Activated CD8-positive, alpha-beta memory T cell treated with anti-CD3 and anti-CD28 coated beads for 48 hours (primary cell): ENCODE measurements at places on chromosomes 13 and 19.

DNA sequence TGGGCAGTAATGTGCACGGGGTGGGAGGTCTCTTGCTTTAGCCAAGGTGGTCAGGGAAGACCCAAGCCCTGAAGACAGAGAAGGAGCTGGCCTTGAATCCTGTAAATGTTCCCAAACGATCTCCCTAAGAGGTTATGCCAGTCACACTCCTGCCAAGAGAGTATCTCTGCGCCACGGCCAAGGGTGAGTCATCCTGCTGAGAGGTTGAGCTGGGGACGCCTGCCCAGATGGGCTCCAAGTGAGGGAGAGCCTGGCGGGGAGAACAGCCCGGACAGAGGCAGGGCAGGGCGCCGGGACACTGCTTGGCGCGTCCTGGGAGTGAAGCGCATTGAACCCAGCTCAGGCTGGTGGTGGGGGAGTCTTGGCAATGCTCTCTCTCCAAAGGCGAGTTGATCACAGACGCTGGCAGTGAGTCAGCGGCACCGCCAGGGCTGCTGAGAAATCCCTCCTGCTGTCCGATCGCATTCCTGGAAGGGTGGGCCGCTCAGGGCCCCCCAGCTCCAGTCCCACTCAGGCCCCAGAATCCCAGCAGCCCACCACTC, 16.4 kb downstream of the SULT2B1 start:
- DNase-seq = no peak

GRCh38 chr19:1236576-1236975, 1.2 kb downstream of the CBARP start:
- DNase-seq = no peak

DNA sequence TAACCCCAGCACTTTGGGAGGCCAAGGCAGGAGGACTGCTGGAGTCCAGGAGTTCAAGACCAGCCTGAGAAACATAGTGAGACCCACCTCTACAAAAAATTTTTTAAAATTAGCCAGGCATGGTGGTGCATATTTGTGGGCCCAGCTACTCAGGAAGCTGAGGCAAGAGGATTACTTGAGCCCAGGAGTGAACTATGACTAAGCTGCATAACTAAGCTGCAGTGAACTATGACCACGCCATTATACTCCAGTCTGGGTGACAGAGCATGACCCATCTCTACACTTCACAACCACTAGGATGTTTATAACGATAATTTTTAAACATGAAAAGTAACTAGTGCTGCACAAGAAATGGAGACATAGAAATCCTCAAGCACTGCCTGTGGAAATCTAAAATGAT, 352.7 kb upstream of the SGCG start:
- DNase-seq = no peak

DNA sequence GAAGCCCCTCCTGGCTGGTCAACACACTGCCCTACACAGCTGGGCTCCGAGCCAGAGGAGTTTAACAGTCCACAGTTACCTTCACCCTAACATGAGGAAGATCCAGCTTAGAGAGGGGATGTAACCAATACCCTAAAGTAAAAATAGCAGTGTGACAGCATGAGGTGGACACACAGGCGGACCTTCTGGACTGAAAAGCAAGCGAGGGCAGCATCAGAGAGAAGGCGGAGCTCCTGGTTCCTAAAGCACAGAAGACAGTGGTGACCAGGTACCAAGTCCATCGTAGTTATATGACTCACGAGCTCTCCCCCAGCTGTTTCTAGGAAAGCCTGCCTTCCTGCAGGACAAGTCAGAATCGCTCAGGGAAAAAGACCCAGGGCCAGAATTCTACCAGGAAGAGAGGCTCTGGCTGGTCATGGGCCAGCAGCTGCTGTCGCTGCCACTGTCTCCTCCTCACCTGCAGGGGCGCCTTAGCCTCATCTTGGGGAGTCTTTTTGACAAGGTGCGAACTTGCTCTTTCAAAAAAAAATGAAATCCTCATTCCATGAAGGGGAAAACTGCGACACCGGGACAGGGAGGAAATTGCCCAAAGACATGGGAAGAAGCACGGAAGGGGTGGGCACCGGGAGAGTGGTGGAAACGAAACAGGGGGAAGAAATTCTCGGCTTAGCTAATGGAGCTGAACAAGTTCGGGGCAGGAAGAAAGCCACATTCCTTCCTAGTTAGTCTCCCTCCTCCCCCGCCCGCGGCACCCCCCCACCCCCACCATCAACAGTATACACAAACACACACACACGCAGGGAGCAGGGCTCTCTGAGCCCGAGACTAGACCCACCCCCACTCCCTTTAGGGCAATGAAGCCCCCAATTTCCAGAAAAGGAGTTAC, 1.7 kb downstream of the ELL start:
- no peak for DNase-seq

DNA sequence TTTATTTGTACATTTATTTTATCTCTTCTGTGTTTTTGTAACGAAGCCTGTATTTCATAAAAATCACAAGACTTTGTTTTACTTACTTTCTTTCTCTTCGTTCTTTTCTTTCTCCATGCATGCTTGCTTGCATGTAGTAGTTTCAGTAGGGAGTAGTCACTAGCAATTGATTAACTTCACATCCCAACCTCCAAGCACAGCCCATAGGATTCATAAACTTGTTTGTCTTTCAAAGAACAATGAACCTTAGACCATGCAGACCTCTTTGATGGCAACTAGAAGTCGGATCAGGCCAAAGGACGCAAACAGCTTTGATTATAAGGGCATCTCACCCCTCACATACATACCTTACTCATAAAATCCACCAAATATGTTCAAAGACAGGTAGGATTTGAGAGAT, 3.1 kb upstream of the PRR20A start:
- no peak for DNase-seq

- DNase-seq = no peak
These were observed 9.4 kb upstream of the GRAMD1A start for GRCh38 chr19:34990578-34991192.

GRCh38 chr13:86429756-86430155, 630.5 kb upstream of the SLITRK6 start:
- no peak for DNase-seq

GRCh38 chr13:79781829-79782540, 301.0 kb downstream of the NDFIP2 start:
- no peak for DNase-seq

GRCh38 chr13:73466561-73466960, 407.8 kb downstream of the KLF5 start:
- no peak for DNase-seq

- no peak for DNase-seq
These were observed 2.7 kb downstream of the S1PR2 start for GRCh38 chr19:10228393-10228792.

DNA sequence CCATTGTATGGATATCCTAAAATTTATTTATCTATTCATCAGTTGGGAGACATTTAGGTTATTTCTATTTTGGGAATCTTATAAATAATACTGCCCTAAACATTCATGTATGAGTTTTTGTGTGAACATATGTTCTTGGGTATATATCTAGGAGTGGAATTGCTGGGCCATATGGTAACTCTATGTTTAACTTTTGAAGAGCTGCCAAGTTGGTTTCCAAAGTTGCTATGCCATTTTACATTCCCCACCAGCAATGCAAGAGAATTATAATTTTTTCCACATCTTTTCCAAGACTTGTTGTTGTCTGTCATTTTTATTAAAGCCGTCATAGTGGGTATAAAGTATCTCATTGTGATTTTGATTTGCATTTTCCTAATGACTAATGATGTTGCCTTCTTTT, 48.2 kb upstream of the CALM3 start:
- DNase-seq = no peak

- no peak for DNase-seq
These were observed 18.5 kb downstream of the PPP1R12C start for GRCh38 chr19:55098716-55099556.

DNA sequence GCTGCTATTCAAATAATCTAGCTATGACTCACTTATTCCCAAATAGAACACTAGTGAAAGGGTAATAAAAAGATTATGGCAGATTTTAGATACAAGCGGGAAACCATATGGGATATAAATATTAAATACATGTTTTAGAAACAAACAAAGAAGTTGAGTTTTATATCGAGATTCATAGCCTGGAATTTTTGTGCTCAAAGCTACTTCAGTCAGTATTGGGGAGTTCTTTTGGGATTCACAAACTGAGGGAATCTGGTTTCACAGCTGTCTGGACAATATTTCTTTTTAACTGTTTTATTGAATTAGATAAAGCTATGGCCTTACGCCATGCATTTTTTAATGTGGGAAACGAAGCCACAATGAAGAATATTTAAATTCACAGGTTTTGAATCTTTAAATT, 257.1 kb upstream of the PCDH20 start:
- DNase-seq = no peak

GRCh38 chr19:1158885-1159448, 15.1 kb downstream of the SBNO2 start:
- DNase-seq = no peak

- no peak for DNase-seq
These were observed 274.6 kb downstream of the ITGBL1 start for GRCh38 chr13:101727118-101727517.

DNA sequence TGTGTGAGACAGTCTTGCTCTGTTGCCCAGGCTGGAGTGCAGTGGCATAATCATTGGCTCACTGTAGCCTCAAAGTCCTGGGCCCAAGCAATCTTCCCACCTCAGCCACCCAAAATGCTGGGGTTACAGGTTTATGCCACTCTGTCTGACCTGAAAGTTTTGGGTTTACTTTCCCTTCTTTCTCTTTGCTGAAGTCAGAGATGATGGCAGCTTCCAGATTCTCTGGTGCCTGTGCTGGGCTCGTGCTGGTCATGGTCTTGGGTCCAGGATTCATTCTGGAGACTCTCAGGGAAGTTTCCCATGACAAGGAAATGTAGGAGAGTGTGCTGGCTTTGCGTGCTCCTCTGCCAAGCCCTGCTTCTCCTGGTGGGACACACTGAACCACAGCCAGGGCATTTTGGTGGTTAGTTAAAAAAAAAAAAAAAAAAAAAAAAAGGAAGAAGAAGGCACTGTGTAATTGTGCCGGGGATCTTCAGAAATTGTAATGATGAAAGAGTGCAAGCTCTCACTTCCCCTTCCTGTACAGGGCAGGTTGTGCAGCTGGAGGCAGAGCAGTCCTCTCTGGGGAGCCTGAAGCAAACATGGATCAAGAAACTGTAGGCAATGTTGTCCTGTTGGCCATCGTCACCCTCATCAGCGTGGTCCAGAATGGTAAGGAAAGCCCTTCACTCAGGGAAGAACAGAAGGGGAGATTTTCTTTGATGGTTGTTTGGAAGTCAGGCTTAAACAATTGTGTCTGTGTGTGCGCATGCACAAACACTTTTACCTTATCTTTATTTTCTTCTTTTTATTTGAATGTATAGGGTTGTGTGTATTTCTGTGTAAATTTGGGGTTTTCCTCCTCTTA, at the start of gene ALOX5AP:
Gene ALOX5AP, plus strand, starts transcription at position 519 of the 847 bp plus-strand sequence. Its CDS starts 63 bp downstream, at position 582.
- DNase-seq = no peak

DNA sequence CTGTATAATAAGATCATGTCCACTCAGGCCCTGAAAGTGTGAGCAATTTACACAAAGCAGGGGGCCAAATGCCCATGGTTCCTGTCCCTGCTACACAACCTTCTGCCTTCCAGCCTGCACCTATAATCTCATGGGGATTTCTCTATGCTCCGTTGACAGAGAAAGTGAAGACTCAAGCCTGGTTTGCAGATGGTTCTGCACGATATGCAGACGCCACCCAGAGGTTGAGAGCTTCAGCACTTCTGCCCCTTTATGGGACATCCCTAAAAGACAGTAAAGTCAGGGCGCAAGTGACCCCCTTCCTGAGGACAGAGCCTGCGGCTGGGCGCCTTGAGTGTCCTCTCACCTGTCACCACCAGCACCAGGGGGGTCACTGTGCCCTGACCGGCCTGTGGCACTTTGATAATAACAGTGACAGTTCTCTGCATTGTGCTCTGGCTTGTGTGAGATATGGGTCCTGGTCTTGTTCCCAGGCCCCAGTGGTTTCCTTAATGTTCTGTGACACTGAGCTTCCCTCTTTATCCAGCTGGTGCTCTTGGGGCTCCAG, 15.1 kb downstream of the LILRA5 start:
- DNase-seq = no peak

GRCh38 chr13:114031631-114032030, 57.8 kb upstream of the C13orf46 start:
- DNase-seq = no peak

DNA sequence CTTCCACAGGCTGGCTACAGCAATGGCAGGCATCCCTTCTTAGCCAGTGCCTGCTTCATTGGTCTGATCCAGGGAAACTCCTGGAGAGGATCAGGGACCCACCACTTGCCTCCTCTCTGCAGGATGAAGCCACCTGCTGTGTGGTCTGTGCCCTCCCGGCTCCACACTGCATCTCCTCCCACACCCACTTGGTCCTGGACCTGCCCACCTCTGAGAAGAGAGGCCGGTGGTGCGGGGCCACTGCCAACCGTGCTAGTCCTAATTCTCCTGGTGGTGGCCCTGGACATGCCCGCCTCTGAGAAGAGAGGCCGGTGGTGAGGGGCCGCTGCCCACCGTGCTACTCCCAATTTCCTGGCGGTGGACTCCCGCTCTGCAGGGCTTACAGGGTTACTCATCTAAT, 98.8 kb downstream of the COL4A1 start:
- no peak for DNase-seq

DNA sequence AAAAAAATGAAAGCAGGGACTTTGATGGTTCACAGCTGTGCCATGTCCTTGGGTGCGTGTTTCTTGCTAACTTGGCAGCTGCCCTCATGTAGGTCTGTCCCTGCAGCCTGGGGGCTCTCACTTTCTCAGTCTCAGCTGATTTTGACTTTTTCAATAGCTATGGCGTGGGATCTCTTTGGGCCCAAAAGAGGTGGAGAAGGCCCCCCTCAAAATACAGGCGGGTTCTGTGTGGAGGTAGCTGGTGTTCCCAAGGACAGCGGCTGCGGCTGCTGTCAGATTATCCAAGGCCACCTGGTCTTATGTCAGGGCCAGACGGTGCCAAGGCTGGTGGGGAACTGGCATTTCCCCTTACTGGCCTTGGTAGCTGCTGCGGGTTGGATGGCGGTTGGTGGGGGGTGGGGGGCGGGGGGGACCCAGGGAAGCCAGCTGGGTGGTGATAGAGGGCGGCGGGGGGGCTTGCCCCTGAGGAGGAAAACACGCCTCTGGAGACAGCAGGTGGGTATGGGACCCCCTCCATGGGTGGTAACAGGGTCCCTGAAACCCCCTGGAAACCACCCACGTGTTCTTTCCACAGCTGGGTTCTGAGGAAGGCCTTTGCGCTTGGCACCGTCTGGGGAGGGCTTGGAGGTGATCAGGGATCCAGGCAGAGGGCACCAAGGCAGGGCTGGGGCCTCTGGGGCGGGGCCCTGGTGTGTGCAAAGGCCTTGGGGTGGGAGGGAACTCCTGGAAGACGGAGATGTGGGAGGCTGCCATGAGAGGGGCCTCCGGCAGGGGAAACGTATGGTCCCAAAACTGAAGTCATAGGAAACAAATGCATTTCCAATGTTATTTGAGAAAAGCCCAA, 4.1 kb downstream of the TIMM13 start:
- no peak for DNase-seq
